ENCODE measurements at places on chromosomes 12 and 14.

- DNase-seq: no peak
Observed at GRCh38 chr12:20004952-20005351, 363.4 kb upstream of the PDE3A start.

DNA sequence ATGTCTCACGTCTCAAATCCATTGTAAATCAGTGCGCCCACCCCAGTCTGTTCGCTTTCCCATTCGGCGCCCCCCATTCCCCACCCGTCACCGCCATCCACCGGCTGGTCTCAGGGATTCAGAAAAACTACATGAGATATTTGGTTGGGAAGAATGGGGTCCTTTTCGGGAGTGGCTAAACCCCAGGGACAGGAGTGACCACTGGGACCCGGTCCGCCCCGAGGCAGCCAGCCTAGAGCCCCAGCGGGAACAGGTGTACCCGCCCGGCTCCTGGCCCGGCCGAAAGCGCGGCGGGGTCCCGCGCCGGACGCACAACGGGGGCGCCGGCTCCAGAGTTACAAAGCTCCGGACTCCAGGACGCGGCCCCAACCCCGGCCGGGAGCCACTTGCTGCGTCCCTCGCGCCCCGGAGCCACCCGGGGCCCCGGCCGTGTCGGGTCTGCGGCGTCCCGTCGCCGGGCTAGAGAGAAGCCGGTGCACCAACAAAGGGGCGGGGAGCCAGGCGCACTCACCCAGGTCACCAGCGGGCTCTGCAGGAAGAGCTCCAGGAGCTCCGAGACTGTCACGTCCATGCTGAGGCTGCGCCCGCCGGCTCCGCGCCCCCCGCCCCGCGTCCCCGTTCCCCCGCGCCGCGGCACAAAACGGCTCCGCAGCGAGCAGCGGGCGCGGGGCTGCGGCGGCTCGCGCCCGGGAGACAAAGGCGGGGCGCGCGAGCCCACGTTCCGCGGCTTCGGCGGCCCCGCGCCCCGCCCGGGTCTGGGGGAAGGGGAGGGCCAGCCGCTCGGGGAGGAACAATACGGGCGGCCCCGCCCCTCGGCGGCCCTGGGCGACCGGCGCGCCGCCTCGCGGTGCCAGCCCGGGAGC is at the start of gene CCDC88C:
CCDC88C (minus strand) TSS at position 701 of the 863 bp plus-strand sequence; CDS start at position 571, 130 bp downstream.
- DNase-seq: peak; percentile 67

DNA sequence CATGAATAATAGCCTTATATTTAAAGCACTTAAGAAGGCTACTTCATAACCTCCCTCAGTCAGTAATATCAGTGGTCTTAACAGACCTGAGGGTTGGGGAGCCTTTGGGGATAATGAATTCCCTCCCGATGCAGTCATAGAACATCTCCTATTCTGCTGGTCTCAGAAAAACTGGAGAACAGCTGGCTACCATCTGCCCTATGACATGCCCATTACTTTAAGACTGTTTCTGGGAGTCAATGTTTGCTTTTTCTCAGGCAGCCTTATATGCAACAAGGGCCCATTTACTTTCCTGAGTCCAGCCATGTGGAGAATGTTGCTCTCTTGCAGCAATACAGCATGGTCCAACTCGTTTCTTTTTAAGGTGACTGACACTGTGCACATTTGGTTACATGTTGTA is 161.7 kb upstream of the PARP11 start:
- no peak for DNase-seq

DNA sequence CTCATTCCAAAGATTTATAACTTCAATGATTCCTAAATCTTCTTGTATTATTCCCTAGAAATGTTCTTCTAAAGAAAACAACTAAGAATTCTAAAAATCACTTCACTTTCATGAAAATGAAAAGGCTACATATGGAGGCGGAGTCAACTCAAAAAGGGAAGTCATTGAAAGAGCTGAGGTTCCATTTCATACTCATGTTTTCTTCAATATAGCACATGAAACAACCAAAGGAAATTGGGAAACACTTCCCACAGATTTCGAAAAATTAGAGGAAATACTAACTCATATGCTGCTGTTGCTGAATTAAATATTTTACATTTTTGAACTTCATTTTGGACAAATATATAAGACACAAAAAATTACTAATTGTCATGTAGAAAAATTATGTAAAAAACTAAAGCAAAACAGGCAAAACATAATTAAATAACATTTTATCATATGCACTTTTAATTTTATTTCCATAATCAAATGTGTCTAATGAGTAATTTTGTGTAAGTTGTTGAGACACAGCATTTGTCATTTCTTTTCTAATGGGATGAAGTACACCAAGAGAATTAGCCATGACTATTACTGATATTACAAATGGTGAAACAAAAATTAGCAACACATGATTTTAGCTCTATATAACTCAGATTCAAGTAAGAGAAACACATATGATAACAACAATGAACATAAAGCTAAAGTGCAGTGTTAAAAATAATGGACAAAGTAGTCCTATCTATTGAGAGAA is at the start of gene CD163:
CD163 (minus strand) TSS at position 92 of the 730 bp plus-strand sequence; CDS start at position 5, 87 bp downstream.
- DNase-seq: no peak

- no peak for DNase-seq
Observed at GRCh38 chr12:16218934-16219751, 58.3 kb downstream of the SLC15A5 start.

GRCh38 chr14:102043251-102044025 is 43.4 kb downstream of the HSP90AA1 start:
- no peak for DNase-seq
